ENCODE measurements at places on chromosomes 5 and 9.

DNA sequence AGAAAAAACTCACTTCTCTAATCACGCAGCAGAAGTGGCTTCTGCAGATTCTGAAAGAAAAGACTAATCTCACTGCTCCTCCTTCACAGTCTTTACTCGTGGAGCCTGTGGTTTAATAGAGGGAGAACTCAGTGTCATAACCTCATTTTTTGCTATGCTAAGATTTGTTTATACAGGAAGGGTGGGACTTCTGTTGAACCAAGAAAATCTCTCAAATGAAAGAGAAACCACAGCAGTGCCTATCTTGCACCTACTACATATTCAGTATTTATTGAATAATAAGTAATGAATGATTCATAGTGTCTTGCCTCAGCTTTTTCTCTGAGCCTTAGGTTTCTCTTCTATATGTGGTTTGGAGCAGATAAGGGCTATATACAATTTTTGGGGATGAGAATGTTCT, 136.1 kb upstream of the DMAC1 start:
- no peak for DNase-seq

GRCh38 chr9:6897207-6897822, 139.5 kb downstream of the KDM4C start:
- no peak for DNase-seq

DNA sequence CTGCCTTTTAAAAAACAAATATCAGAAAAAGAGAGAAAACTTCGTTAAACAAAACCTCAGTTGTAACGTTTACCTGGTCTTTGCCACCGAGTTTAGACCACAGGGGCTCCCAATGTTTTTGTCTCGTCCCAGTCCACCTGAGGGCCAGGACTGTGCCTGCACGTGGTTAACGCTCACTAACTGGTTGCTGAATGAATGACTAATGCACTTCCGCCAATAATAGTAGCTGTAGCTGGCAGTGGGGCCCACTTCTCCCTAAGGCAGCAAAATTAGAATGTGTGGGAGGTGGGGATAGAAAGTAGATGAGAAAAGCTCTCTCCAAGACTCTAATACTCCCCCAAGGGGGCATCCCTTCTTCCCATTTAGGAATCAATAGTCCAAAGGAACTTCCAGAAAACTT, 29.1 kb upstream of the MED27 start:
- DNase-seq, result peak; percentile 8

- DNase-seq, result no peak
Observed at GRCh38 chr9:109440117-109440515, 58.0 kb downstream of the PTPN3 start.

- no peak for DNase-seq
Observed at GRCh38 chr9:81619353-81620001, 69.9 kb downstream of the TLE1 start.

- no peak for DNase-seq
Observed at GRCh38 chr9:94905606-94906005, 179.1 kb downstream of the AOPEP start.

GRCh38 chr9:123864251-123864650, 65.7 kb downstream of the DENND1A start:
- DNase-seq, result no peak

- DNase-seq, result no peak
Observed at GRCh38 chr9:14882090-14882489, 28.1 kb downstream of the FREM1 start.

GRCh38 chr5:140548791-140549190, 1.3 kb downstream of the EIF4EBP3 start:
- no peak for DNase-seq

DNA sequence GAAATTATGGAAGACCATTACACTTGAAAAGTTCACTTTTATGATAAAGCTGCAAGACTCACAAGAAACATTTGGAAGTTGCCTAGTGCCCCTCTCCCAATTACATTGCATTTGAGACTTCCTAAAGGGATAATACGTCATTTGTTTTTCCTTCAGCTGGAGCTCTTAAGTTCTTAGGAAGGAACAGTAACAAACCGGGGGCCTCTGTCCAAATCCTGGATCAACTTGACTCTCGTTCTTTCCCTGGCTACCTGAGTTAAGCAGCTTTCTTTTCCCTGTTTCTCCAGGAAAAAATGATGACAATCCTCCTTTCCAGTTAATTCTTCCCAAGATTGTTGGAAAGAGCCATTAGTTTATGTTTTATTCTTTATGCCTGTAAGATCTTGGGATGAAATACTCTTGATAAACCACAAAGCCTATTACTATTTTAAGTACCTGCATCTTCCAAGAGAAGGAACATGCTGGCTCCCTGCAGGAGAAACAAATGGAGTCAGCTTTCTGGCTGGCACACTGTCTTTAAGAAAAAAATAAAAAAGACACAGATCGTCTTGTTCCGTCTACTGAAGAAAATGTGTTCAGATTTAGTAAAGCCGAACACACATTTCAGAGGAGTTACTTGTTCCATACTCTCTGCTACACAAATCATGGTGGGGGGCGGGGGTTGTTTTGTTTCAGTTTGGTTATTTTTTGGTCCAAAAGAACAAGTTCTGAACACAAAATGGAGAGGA, 297.9 kb downstream of the EFNA5 start:
- no peak for DNase-seq

DNA sequence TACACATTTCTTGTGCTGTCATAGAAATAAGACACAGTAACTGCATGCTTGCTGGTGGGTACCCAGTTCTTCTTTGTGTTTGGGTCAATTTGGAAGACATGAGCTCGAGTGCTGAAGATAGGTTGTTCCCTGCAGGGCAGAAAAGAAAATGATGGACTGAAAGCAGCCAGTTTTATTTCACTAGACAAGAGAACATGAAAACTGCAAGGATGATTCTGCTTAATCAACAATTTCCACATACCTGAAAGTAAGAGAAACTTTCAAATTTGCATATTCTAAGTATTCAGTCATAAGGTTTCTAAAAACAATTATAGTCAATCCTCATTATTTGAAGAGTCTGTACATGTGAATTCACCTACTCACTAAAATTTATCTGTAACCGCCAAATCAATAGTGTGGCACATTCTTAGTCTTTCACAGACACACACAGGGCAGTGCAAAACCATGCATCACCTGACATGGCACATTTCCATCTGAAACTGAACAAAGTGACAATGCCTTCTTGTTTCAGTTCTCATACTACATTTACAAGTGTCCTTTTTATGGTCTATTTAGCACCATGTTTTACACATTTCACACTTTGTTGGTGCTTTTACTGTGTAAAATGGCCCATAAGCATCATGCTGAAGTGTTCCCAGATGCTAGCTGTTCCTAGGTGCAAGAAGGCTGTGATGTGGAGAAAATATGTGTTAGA, 56.9 kb downstream of the HOMER1 start:
- no peak for DNase-seq

- DNase-seq, result peak; percentile 93
Observed at GRCh38 chr9:73125651-73126050, 26.0 kb upstream of the ANXA1 start.

DNA sequence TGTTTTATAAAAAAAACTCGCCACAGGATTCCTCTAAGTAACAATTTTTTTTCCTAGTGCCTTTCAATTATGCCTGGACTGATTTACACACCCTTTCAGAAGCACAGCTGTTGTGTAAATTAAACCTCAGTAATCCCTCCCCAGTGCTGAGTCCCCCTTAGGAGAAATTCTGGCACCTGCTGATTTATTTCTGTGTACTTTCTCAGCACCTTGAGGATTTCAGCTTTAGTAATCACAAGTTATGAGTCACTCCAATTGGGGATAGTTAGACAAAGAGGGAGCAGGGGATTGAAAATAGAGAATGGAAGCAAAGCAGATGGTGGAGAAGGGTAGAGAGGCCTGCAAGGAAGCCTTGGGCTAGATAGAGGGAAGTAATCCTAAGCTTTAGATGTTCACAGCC, 171.7 kb downstream of the TTLL11 start:
- no peak for DNase-seq

- peak; percentile 39 for DNase-seq
Observed at GRCh38 chr5:67620424-67621397, 424.1 kb upstream of the CD180 start.

DNA sequence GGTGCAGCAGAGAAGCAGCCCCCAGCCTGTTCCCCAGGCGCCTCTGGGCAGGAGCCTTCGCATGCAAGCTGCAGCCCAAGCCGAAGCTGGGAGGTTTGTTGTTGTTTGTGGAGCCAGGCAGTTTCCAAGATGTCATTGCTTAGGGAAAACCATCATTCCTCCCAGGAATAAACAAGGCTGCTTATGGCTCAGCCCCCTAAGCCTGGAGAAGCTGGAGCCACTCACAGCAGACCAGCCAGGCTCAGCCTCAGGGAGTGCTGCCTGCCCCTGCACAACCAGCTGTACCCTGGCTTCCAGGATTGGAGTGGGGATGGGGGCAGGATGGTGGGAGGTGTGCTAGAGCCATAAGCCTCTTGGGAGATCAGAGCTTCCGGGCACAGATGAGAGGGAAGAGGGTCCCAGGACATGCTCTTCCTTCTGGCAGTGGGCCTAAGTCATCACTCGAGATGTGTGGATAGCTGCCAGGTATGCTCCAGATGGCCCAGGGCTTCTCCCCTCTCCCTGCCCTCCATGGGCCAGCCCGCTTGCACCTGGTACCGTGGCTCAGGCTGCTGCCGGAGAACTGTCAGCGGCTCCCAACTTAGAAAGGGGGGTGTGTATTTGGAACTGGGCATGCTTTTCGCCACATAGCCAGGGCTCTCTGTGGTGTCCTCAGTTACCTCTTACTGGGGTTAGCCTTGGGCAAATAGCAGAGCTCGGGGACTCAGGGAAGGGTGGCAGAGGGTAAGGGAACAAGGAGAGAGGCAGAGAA, 105.2 kb downstream of the RGS3 start:
- DNase-seq, result no peak

DNA sequence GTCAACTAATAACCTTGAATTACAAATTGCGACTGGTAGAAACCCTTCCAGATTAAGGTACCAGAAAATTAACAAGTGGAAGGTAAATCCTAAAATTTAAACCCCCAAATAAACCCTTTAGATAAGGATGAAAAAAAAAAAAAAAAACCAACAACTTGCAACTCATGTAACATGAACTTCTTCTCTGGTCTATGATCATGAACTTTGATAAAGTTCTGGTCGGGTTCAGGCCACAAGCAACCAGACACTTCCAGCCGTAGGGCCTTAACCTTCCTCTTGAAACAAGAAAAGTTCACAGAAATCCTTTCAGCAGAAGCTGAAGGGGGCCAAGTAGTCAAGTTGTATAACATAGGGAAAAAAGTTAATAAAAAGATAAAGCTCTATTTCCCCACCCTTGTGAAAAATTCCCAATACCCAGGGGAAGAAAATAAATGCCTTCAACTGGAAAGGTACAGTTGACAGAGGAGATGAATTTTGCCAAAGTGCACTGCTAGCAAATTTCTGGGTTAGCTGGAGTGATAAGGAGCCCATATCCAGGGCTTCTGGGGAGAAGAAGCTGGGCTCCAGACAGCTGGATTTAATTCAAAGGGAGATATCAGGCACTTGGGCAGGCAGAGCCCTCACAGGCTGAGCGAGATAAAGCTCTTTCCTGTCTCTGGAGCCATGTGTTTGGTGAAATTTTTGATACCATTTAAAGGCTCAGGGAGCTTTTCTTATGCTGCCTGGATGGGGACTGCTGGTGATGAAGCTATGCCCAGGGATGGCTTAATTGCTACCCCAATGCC, 234.2 kb upstream of the PANK3 start:
- no peak for DNase-seq

DNA sequence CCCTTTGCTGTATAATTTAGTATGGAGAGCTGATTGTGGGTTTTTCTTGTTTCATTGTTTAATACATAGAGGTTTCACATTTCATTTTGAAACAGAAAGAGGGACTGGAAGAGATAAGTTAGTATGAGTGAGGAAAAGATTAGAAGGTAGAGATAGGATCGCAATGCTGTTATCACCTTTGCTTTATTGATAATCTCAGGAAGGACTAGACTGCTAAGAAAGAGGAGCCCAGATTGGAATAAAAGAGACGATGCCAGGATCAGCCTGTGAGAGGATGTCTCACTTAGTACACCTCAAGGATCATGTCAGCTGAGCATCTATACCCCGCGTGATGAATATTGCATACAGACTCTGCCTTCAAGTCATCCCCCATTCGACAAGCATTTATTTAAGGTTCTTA, 178.0 kb upstream of the DMAC1 start:
- DNase-seq, result no peak

DNA sequence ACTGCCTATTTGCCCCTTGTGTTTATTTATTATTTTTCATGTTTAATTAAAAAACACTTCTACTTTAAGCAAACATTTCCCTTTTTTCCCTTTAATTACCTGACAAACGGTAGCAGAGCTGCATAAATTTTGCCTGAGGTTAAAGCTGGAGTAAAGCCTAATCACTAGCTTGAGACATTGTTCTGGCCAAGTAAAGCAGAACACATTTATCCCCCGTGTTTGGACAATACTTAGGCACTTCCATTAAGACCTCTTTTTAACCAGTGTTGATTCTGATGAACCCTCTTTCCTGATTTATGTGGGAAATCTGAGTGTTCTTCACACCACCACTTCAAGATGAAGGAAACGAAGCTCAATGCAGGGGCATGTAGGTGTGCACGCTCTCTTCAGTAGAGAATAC, 54.5 kb downstream of the BNC2 start:
- no peak for DNase-seq

DNA sequence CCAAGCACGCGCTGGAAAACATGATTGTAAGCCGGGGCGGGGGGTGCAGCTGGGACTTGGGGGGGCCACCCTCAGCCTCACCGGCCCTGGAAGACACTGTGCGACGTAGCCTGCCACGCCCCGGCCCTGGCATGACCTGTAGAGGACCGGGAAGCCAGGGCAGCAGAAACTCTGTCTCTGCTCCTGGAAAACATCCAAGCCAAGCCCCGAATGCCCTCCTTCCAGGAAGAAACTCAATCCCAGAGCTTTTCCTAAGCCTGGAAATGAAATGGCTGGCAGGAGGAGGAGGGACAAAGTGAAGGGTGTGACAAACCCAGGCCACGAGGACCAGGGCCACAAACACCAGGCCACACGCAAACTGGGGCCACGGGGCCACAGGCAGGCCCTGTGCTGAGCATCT, 55.4 kb downstream of the KCNT1 start:
- no peak for DNase-seq

- no peak for DNase-seq
Observed at GRCh38 chr9:123420592-123421111, 64.7 kb downstream of the CRB2 start.

- DNase-seq, result no peak
Observed at GRCh38 chr9:132408521-132408920, 1.5 kb upstream of the CFAP77 start.

DNA sequence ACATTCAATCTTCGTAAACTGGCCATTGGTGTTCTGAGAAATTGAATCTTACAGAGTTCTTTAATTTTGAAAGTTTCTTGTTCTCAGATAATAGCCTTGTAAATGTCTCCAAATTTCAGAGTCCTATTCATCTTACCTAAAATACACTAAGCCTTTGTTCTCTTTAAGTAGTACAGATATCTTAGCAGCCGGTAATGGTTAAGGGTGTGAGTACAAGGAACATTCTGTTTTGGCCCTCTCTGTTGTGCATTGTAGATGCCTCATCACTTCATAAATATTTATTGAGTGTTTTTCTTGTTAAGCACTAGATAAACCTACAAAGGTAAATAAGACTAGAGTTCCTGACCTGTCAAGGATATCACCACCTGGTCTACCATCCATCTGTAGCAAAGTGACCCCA, 35.2 kb downstream of the ZCCHC7 start:
- no peak for DNase-seq

GRCh38 chr9:29556317-29556716, 1983.0 kb upstream of the C9orf72 start:
- DNase-seq, result peak; percentile 73

- DNase-seq, result no peak
Observed at GRCh38 chr5:168788107-168788506, 208.9 kb upstream of the PANK3 start.

GRCh38 chr9:115423646-115424045, 305.7 kb upstream of the TNC start:
- DNase-seq, result no peak
